ENCODE measurements at places on chromosomes 6 and 20. TPM values are rescaled to one million over a fixed set of nuclear protein-coding genes. Genes with fewer than 3 reads are reported as not detected.

GRCh38 chr6:92125681-92126080 lies 1293.7 kb downstream of the EPHA7 start:
- DNase-seq = no peak
- H3K27ac ChIP-seq = no peak overlapping the region
- H3K36me3 ChIP-seq = no peaks in the 10 kb centered on the region
- H3K4me3 ChIP-seq = no peak overlapping the region
- H3K27me3 ChIP-seq = no peaks in the 10 kb centered on the region

The ATP9A gene
- 32.1 TPM for total RNA-seq

DNA sequence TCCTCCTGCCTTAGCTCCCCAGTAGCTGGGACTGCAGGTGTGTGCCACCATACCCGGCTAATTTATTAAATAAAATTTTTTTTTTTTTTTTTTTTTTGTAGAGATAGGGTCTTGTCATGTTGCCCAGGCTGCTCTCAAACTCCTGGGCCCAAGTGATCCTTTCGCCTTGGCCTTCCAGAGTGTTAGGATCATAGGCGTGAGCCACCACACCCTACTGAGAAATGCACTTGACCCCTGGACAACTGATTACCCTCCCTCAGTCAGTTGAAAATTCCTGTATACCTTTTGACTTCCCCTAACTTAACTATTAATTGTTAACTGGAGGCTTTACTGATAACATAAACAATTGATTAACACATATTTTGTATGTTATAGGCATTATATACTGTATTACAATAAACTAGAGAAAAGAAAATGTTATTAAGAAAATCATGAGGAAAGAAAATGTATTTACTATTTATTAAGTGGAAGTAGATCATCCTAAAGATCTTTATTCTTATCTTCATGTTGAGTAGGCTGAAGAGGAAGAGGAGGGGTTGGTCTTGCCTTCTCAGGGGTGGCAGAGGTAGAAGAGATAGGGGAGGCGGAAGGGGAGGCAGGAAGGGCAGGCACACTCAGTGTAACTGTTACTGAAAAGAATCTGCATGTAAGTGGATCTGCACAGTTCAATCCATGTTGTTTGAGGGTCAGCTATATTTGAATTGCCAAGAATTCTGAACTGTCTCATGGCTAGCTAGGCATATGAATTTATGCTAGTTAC lies 104.3 kb downstream of the FARS2 start:
- H3K27me3 ChIP-seq = no peaks in the 10 kb centered on the region
- H3K4me1 ChIP-seq = no peaks in the 10 kb centered on the region
- H3K27ac ChIP-seq = no peak overlapping the region
- peaks cover 4% of the 10 kb centered on the region for H3K36me3 ChIP-seq
- no peak for DNase-seq
- no peak overlapping the region for H3K4me3 ChIP-seq

- H3K27ac ChIP-seq = no peak overlapping the region
- H3K4me1 ChIP-seq = peaks cover 10% of the 10 kb centered on the region
- H3K27me3 ChIP-seq = no peaks in the 10 kb centered on the region
- H3K36me3 ChIP-seq = peaks cover 29% of the 10 kb centered on the region
Measured at GRCh38 chr6:166459906-166460305, 77.2 kb upstream of the MPC1 start.

The CLPSL1 gene
- not detected for total RNA-seq

DNA sequence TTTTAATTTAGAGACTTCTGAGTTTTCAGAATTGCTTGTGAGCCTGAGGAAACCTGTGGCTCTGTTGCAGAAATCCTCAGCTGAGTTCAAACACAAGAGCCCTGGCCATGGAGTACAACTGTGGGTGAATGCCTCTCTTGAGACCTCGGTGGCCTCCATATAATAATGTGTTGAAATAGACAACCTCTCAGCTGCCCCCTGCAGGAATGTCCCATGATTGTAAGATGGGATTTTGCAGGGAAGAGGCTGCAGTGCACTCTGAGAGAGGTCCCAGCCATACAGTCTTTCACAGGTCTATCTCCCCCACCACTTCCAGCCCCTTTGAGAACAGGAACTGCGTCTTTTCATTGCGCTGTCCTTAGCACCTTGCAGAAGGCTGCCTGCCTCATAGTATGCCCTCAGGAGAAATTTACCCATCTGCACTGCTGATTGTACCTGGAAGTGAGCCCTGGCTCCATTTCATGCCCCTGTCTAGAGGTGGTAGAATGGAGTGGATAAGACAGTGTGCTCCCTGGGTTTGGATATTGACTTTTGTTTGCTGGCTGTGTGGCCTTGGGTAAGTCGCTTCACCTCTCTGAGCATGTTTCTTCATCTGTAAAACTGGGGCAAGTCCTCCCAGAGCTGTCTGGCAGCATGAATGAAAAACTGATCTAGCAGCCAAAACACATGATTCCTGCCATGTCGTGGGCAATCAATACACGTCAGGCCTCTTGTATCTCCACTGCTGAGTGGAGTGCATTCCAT lies 16.8 kb upstream of the CDH22 start:
- no peaks in the 10 kb centered on the region for H3K36me3 ChIP-seq
- H3K27me3 ChIP-seq = peaks cover 32% of the 10 kb centered on the region
- DNase-seq = no peak
- no peak overlapping the region for H3K27ac ChIP-seq
- no peak overlapping the region for H3K4me3 ChIP-seq

GRCh38 chr6:124958759-124959354 lies 3.4 kb upstream of the RNF217 start:
- no peak overlapping the region for H3K27ac ChIP-seq
- H3K36me3 ChIP-seq = no peaks in the 10 kb centered on the region
- H3K4me3 ChIP-seq = no peak overlapping the region

GRCh38 chr6:44021589-44022295 lies 105.5 kb downstream of the MRPL14 start:
- no peak overlapping the region for H3K4me3 ChIP-seq
- no peak overlapping the region for H3K27ac ChIP-seq
- peak; percentile 28 for DNase-seq
- no peaks in the 10 kb centered on the region for H3K4me1 ChIP-seq
- H3K27me3 ChIP-seq = peaks cover 3% of the 10 kb centered on the region

The PRICKLE4 gene
- total RNA-seq = 14.2 TPM

- H3K4me1 ChIP-seq = peaks cover 8% of the 10 kb centered on the region
- H3K36me3 ChIP-seq = peaks cover 28% of the 10 kb centered on the region
- peak; percentile 89 for DNase-seq
Measured at GRCh38 chr20:45890077-45890984, 677 bp downstream of the NEURL2 start.

DNA sequence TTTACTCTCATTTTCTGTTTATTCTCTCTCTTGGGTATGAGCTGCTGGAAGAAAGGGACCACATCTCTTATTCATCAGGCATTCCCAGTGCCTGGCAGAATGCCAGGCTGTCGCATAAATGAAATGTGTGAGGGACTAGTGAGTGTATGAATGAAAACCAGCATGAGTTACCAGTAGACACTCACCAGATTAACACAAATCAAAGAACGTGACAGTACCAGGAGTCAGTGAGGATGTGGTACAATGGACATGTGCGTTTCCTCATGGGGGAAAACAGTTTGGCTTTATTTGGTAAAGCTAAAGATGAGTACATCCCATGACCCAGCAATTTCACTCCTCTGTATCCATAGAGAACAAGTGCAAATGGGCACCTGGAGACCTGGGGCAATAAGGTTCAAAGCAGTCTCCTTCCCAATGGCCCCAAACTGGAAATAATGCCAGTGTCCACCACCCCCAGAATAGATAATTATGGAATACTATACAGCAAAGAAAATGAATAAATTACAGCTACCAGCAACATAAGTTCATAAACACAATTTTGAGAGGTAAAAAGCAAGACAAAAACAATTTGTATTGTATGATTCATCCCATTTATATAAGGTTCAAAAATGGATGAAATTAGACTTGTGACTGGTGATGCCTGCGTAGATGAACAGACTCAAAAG lies 93.3 kb downstream of the CDH22 start:
- H3K4me1 ChIP-seq = no peaks in the 10 kb centered on the region
- H3K27me3 ChIP-seq = peaks cover 36% of the 10 kb centered on the region
- H3K27ac ChIP-seq = no peak overlapping the region
- H3K4me3 ChIP-seq = no peak overlapping the region
- no peak for DNase-seq
- H3K36me3 ChIP-seq = no peaks in the 10 kb centered on the region

The MCHR2 gene
- total RNA-seq = not detected

The SLC17A9 gene
- 15.2 TPM for total RNA-seq

The RUNX2 gene
- total RNA-seq = 4.6 TPM

The ACSS1 gene
- total RNA-seq = 37.2 TPM

- peaks cover 8% of the 10 kb centered on the region for H3K4me1 ChIP-seq
- DNase-seq = no peak
- H3K4me3 ChIP-seq = no peak overlapping the region
- H3K36me3 ChIP-seq = no peaks in the 10 kb centered on the region
Measured at GRCh38 chr6:47633141-47633540, 65.2 kb upstream of the ADGRF4 start.

The NR2E1 gene
- not detected for total RNA-seq

DNA sequence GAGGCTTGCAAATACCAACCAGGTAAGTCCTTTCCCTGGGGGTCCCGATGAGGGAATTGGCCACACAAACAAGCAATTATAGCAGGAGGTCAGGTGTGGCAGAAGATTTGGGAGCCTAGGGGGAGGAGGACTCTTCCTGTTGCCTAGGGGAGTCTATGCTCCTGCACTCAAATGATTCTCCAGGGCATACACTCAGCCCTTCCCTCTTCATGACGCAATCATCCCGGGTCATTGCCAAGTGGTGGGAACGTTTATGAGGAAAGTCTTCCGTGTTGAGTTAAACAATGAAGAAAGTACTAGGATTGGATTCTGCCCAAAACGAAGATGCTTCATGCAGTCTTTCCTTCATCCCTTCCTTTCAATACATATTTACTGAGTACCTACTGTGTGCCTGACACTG lies 186.5 kb upstream of the TSHZ2 start:
- no peaks in the 10 kb centered on the region for H3K36me3 ChIP-seq
- H3K27me3 ChIP-seq = no peaks in the 10 kb centered on the region
- no peak for DNase-seq
- H3K4me3 ChIP-seq = no peak overlapping the region

- no peaks in the 10 kb centered on the region for H3K4me1 ChIP-seq
- peak within 1 kb of the TSS; percentile 59 for H3K4me3 ChIP-seq
- H3K27ac ChIP-seq = peak within 1 kb of the TSS; percentile 24
- peaks cover 19% of the 10 kb centered on the region for H3K36me3 ChIP-seq
- DNase-seq = peak; percentile 85
Measured at GRCh38 chr6:43644940-43645612, at the start of gene RSPH9. TSS of gene RSPH9 (plus strand) at chr6:43645036. CDS start at chr6:43645099, 63 bp downstream.

The ZKSCAN4 gene
- 4.5 TPM for total RNA-seq

DNA sequence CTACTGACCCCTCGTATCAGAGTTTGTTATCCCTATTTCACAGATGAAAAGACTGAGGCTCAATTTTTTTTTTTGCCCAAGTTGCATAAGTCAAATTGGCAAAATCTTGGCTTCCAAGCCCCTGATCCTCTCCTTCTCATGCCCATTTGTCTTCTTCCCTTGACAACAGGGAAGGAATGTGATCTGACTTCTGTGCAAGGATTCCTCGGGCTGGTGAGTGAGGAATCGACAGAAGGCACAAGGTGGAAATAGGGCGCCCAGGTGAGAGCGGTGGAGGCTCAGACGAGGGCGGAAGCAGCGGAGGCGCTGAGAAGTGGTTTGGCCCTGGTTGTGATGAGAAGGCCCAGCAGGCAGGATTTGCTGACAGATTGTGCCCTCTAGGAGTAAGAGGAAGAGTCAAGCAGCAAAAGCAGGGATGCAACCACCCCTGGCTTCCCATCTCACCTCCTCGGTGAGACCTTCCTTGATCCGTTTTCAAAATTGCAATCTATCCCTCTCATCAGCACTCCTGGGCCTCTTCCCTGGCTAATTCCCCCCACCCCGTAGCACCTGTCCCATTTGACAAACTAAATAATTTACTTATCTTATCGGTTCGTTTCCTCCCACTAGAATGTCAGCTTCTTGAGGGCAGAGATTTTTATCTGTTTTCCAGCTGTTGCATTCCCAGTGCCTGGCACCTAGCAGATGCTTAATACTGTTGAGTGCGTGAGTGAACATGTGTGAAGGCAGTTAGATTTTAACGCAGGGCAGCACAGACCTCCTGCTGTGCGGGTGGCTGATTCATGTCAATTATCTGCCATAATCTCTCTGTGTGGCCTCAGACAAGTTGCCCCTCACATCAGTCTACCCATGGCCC lies 3.7 kb upstream of the SIRPA start:
- no peak overlapping the region for H3K4me3 ChIP-seq
- peaks cover 23% of the 10 kb centered on the region for H3K27me3 ChIP-seq
- no peaks in the 10 kb centered on the region for H3K36me3 ChIP-seq
- peaks cover 8% of the 10 kb centered on the region for H3K4me1 ChIP-seq
- no peak for DNase-seq

The TXLNB gene
- total RNA-seq = 1.3 TPM

The ECT2L gene
- not detected for total RNA-seq

- H3K36me3 ChIP-seq = no peaks in the 10 kb centered on the region
- no peak overlapping the region for H3K4me3 ChIP-seq
- H3K27ac ChIP-seq = no peak overlapping the region
- DNase-seq = no peak
- no peaks in the 10 kb centered on the region for H3K4me1 ChIP-seq
- no peaks in the 10 kb centered on the region for H3K27me3 ChIP-seq
Measured at GRCh38 chr6:156191895-156192294, 585.3 kb upstream of the ARID1B start.

DNA sequence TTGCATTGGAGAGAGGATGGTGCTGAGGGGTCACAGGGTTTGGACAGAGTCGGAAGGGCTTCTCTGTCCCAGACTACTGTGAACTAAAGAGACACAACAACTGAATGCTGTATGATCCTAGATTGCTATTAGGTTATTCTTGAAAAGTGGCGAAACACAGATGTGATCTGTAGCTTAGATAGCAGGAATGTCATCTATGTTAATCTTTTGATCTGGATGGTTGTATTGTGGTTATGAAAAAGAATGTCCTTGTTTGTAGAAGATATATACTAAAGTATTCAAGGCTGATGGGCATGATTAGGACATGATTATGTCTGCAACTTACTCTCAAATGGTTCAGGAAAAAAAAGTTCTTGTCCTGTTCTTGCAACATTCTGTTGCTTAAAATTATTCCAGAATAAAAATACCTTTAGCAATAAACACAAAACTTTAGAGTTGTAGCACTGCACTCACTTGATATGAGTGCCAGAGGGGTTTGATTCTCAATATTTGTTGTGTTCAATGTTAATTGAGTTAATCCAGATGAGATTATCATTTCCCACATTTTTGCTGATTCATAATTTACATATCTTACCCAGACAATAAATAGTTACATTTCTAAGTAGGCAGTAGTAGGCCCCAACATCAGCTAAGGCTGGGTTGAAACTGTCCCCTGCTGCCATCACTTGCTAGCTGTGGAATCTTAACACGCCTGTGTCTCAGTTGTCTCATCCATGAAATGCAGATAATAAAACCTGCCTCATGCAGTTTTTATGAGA lies 645.2 kb downstream of the KIF16B start:
- H3K4me3 ChIP-seq = no peak overlapping the region
- H3K27me3 ChIP-seq = no peaks in the 10 kb centered on the region
- no peaks in the 10 kb centered on the region for H3K36me3 ChIP-seq

Data from upper lobe of right lung (tissue), 1 donor.